ENCODE measurements at places on chromosomes 2 and 18. TPM values are rescaled to one million over a fixed set of nuclear protein-coding genes. Genes with fewer than 3 reads are reported as not detected.

Gene IL1R2
- 6.1 TPM for total RNA-seq

Gene SLC23A3
- total RNA-seq: 1.4 TPM

Gene HOXD12
- total RNA-seq: not detected

Gene PPP3R1
- total RNA-seq: 29.9 TPM

Gene GALNT1
- total RNA-seq: 64.6 TPM

Gene DLX1
- not detected for total RNA-seq

Gene GDF7
- total RNA-seq: not detected

Gene RTN4
- 458 TPM for total RNA-seq

Gene FBXO48
- total RNA-seq: 0.65 TPM

Gene MYO1B
- total RNA-seq: 72.1 TPM

Gene RNF125
- total RNA-seq: 0.65 TPM

Gene GYPC
- total RNA-seq: 93.2 TPM

Gene PIEZO2
- total RNA-seq: 25.4 TPM

Gene TMSB10
- 9,695 TPM for total RNA-seq

Gene ZSCAN30
- total RNA-seq: 21.6 TPM

Gene TCF23
- total RNA-seq: not detected

Gene RUFY4
- total RNA-seq: not detected
